ENCODE measurements at places on chromosomes 7 and 10.

GRCh38 chr10:86191686-86192085, 174.9 kb downstream of the GRID1 start:
- peak; percentile 34 for DNase-seq

DNA sequence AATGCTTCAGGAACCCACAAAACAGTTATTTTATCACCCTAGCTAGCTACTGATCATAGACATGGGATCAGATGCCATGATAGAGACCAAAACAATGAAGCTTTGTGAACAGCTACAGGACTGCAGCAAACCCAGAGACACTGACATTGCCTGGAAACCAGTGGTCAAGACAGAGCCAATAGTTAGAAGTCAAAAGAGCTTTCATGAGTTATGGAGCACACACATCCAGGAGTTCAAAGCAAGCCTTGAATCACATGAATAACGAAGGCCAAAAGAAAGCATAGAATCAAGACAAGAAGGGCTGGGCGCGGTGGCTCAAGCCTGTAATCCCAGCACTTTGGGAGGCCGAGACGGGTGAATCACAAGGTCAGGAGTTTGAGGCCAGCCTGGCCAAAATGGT, 34.5 kb upstream of the GSAP start:
- DNase-seq, result no peak

DNA sequence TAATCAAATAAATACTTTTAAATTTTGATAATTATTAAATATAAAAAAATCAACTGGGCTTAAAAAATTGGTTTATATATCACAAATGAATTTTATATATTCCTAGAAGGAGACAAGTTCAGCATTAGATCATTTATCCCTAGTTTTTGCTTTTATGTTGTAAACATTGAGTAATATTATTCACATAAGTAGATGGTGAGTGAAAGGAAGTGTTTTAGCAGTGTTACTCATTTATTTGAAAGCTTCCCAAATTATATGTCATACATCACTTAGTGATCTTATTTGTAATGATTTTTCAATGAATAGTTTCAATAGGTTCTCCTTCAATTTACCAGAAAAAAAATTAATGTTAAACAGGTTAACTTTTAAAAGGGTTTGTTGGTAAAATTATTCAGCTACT, 15.8 kb downstream of the KLLN start:
- no peak for DNase-seq

GRCh38 chr7:147833970-147834369, 756.6 kb upstream of the C7orf33 start:
- DNase-seq, result no peak

GRCh38 chr7:11078247-11078834, 104.7 kb downstream of the PHF14 start:
- no peak for DNase-seq

All from activated effector memory CD4-positive, alpha-beta T cell treated with anti-CD3 and anti-CD28 coated beads, Interleukin-2, amount 50 U/mL, for 16 hours (primary cell).